ENCODE measurements at places on chromosomes 12 and 14.

DNA sequence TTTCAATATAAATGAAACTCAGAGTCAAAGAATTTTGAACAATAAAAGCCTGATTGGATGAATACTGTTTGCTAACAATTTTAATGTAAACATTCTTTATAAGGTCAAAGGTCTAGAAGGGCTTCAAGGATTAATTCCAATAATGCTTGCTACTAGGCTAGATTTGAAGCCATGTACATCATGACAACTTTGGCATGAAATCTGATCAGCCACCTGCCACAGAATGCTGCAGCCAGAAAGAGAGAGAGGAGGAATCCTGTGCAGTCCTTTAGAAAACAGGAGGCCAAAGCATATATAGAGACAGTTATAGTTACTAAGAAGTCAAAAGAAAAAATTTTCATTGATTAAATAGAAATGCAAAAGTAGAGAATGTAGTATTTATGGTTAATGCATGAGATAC is 47.1 kb downstream of the ABCD2 start:
- DNase-seq, result no peak

- no peak for DNase-seq
Measured at GRCh38 chr14:32606301-32606700, 277.2 kb downstream of the AKAP6 start.

DNA sequence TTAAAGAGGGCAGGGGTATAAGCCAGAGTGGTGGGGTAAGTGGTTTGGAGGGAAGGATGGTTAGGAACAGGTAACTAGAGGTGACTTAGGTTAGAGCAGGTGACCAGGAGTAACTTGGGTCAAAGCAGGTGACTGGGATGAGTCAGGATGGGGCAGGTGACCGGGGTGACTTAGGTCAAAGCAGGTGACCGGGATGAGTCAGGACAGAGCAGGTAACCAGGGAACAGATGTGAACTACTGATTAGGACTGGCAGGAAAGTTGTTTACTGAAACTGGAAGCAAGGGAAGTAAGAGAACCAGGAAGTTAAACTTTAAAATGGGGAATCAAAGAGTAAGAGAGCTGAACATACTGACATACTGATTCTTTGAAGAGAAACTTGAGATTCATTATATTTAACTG is 57.4 kb downstream of the FSCB start:
- DNase-seq, result no peak

GRCh38 chr14:22488522-22489243 is 100.3 kb downstream of the DAD1 start:
- no peak for DNase-seq

DNA sequence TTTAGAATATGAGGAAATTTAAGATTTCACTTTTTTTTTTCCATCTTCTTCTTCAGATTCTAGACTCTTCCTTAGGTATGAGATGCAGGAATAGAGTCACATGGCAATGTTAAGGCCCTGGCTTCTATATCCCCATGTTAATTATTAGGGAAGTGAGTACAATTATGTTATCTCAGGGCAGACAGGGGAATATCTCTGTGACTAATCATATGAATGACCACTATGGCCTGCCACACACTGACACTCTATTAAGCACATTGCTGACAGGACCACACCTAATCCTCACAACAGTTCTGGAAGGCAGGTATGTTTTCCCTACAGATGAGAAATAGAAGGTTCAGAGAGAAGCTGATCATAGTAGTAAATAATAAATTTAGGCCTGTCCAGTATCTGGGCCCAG is 69.4 kb upstream of the PTPRQ start:
- DNase-seq, result no peak

DNA sequence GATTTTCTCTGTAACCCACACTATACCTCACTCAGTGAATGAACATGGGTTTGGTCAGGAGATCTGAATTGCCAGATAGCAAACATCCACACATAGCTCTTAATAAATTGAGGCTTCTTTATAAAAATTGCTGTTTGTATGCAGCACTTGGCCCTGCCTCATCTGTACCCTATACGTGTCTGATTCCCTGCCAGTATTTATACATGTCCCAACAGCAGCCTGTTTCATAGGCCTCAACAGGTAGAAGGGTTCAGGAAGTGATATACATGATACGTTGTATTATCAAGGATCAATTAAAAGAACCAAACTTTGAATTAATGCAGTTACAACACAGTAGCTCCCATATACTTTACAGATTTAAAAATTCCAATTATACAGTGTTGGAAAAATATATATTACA is 32.3 kb downstream of the RASSF9 start:
- no peak for DNase-seq

DNA sequence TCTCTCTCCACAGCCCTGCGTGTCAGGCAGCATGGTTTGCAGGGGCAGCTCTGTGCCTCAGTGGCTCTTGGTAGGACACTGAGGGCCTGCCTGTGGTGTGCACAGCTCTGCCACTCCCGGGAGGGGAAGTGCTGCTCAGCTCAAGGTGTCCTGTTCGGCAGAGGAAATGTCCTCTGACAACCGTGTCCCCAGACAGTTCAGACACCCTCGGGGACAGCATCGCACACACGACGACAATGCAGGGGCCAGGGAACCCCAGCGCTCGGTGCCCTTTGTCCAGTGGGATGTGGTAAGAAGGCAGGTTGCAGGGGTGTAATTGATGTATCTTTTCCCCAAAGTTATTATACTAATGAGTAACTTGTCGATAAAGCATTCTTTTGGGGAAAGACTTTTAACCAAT is 14.2 kb downstream of the ANKLE2 start:
- DNase-seq, result no peak

- no peak for DNase-seq
Measured at GRCh38 chr12:19245666-19246065, 116.1 kb downstream of the PLEKHA5 start.

DNA sequence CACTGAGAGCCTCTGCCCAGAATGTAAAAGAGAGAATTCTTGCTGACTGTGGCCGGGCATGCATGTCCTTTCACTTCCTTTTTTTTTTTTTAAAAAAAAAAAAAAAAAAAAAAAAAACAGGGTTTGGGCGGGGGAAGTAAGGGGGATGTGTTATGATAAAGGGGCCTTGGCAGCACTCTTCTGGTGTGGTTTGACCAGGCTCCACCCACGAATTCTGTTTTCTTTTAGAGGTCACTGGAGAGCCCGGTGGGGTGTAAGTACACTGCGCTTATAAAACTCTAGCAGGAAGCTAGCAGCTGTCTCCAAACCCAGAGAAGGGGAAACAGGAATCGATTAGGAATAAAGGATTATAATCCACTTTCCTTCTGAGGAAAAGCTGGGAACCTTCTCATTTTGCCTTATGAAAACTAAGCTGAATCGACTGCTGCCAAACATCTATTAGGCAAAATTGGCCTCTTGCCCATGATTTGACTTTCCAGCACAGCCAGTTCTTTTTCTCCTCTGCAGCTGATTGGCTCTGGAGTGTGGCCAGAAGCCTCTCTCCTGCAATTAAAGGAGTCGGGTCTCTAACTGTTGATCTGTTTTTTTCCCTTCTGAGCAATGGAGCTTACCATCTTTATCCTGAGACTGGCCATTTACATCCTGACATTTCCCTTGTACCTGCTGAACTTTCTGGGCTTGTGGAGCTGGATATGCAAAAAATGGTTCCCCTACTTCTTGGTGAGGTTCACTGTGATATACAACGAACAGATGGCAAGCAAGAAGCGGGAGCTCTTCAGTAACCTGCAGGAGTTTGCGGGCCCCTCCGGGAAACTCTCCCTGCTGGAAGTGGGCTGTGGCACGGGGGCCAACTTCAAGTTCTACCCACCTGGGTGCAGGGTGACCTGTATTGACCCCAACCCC is 27.7 kb upstream of the HIGD1C start:
- no peak for DNase-seq

GRCh38 chr12:115979351-115979750 is 298.1 kb downstream of the MED13L start:
- DNase-seq, result no peak

GRCh38 chr14:71225113-71225512 is 317.9 kb downstream of the PCNX1 start:
- no peak for DNase-seq

- DNase-seq, result no peak
Measured at GRCh38 chr12:102452605-102453004, 27.8 kb downstream of the IGF1 start.

GRCh38 chr12:131112700-131113290 is 159.1 kb downstream of the ADGRD1 start:
- DNase-seq, result no peak

- DNase-seq, result no peak
Measured at GRCh38 chr14:51929910-51930682, 59.2 kb upstream of the RTRAF start.

DNA sequence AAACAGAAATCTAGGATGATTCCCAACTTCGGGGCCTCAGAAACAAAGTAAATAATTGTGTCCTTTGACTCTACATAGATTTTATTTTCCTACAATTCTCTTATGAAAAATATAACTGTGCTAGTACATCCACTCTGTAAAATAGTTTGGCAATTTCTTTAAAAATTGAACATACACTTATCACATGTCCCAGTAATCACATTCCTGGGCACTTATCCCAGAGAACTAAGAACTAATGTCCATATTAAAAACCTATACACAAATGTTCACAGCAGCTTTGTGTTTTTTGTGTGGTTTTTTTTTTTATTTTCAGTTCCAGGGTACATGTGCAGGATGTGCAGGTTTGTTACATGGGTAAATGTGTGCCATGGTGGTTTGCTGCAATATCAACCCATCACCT is 99.0 kb downstream of the KCNH5 start:
- DNase-seq, result no peak

DNA sequence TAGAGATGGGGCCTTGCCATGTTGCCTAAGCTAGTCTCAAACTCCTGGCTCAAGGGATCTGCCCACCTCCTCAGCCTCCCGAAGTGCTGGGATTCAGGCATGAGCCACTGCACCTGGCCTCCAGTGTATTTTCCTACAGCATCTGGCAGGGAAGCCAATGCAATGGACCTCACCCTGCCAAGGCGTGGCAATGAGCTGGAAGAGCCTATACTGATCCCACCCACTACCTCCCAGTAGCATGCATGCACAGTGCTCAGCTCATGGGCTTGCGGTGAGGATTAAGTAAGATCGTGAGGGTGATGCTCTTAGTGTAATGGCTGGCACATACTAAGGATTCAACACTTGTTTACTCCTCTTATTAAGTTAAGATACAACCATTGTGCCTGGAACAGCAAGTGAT is 69.7 kb downstream of the PHLDA1 start:
- no peak for DNase-seq

DNA sequence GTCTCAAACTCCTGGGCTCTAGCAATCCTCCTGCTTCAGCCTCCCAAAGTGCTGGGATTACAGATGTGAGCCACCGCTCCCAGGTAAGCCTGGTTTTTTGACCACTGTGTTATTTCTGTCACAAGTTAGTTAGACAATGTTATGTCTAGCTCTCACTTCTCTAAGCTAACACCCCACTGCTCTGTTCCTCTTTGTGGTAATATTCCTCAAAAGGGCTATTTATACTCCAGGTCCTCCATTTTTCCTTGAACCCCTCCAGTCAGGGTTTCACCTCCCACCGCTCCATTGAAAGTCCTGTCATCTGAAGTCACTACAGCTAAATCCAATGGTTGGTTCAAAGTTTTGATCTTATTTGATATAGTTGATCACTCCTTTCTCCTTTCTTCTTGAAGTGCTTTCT is 5.1 kb downstream of the IRAK3 start:
- no peak for DNase-seq

DNA sequence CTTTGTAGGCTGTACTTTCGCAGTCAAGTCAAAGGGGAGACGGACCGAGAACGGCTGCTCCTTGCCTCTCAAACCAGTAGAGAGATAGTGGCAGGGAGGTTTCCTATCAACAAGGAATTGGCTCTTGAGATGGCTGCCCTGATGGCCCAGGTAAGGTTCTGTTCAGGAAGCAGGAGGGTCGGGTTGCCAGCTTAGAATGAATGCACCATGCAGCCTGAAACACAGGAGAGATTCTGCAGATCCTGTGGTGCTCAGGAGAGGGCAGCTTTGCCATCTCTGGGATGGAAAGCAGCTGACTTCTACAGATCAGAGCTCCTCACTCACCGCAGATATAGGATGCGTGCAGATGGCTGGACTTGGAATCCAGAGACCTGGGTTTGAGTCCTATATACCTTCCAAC is 18.0 kb downstream of the PIGH start:
- no peak for DNase-seq

DNA sequence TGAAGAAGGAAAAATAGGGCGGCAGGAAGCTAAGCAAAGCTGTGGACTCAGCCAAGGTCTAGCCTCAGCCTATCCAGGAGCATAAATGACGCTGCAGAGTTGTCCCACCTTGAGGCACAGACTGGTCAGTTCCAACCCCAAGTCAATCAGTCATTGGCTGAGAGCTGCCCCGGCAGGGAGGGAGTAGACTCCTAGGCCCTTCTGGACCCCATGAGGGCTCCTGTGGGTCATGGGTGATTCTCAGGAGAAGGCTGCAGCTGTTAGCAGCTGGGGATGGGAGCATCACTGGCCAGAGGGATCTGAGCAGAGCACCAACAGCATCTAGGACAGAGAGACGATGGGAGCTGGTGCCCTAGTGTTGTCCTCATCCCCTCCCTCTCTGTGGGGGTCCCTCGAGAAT is 51.8 kb upstream of the ESRRB start:
- no peak for DNase-seq

DNA sequence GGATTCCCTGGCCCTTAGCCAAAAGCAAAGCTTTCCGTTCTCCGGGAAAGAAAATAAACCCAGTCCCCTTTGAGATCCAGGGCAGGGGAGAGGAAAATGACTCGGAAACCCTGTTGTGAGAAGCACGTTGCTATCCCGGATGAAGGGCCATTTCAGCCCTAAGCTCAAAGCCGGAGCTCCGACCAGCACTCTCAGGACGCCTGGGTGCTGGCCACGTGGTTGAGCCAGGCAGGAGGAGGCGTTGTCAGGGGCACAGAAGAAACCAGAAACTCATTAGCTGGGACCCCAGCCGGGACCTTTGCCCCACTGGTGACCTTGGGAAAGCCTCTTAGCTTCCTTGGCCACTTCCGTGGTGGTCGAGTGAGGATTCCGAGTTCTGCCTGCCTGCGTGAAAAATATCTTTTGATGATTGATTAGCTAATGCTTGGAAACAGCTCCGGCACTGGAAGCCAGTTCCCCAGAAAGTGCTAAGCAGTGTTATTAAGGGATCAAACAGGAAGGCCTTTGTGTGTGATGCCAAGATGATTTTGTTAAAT is 57.6 kb upstream of the FZD10 start:
- no peak for DNase-seq

DNA sequence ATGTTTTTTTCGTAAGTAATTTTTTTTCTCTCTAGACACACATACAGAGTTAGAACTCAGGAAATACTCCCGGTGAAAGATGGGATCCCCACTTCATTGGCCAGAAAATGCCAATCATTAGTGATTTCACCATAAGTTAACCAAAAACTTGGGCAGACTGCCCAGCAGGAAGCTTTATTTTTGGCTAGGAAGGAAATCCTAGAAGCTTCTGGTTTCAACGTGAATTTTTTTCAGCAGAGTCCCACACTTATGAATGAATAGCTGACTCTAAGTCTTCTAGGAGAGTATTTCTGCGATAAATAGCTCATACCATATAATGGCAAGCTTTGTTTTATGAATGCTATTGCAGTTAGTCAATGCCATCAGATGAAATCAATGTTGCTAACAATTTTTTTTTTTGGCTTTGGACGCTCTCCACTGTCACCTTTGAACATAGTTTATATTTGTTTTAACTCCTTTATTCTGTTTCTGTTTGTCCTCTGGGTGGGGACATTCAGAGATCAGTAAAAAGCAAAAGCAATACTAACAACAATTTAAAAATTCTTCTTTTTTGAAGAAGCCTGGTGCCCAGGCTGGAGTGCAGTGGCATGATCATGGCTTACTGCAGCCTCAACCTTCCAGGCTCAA is 9.5 kb downstream of the PPP1CC start:
- no peak for DNase-seq

GRCh38 chr14:85607651-85608081 is 77.7 kb downstream of the FLRT2 start:
- DNase-seq, result no peak

GRCh38 chr12:11016937-11017336 is 5.5 kb downstream of the TAS2R19 start:
- DNase-seq, result no peak

Data from stimulated activated CD4-positive, alpha-beta T cell treated with anti-CD3 and anti-CD28 coated beads, Interleukin-15, amount 100 ng/mL, for 48 hours (primary cell).